ENCODE measurements at places on chromosomes 12 and 14. TPM values are rescaled to one million over a fixed set of nuclear protein-coding genes. Genes with fewer than 3 reads are reported as not detected.
A peak's percentile ranks its signal among the peaks of the same experiment; 100 is the strongest.

DNA sequence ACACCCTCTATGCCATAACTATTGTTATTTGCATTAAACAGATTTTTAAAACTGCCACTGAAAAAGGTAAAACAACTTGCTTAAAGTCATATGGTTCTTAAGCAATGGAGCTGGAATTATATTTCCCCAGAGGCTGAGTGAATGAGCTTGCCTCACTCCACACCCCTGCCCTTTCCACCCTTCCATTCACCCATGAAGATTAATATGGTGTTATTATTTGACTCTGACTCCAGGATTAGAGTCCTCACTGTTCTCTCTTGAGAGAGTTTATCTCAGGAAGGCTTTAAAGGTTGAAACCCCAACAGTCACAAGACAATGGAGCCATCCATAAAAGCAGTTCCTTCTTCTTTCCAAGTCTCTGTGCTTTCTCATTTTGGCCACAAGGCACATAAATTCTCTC is 84.9 kb downstream of the RTN1 start:
- no peak for DNase-seq

DNA sequence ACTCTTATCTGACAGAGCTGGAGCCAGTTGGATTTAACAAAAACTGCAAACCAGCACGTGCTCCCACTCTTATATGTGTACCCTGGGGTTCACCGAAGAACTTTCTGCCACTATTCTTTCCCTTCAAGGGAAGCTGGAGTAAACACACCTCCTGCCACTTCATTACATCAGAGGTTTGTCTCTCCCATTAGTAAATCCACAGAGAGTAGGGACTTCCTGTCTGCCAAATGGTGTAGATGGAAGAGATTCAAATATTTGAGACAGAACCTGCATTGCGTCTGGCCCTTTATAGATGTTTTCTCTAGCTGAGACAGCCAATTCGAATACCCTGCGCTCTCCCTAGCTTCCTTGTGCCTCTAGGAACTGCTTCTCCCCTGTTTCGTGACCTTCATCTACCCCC is 29.1 kb upstream of the AEBP2 start:
- peak; percentile 57 for DNase-seq

GRCh38 chr12:40248034-40248433 is 23.2 kb downstream of the LRRK2 start:
- DNase-seq = no peak

- DNase-seq = no peak
These were observed at the start of gene MYF6 for GRCh38 chr12:80707126-80707829. Gene MYF6, plus strand, starts transcription at chr12:80707634. Its CDS starts 86 bp downstream, at chr12:80707720.

DNA sequence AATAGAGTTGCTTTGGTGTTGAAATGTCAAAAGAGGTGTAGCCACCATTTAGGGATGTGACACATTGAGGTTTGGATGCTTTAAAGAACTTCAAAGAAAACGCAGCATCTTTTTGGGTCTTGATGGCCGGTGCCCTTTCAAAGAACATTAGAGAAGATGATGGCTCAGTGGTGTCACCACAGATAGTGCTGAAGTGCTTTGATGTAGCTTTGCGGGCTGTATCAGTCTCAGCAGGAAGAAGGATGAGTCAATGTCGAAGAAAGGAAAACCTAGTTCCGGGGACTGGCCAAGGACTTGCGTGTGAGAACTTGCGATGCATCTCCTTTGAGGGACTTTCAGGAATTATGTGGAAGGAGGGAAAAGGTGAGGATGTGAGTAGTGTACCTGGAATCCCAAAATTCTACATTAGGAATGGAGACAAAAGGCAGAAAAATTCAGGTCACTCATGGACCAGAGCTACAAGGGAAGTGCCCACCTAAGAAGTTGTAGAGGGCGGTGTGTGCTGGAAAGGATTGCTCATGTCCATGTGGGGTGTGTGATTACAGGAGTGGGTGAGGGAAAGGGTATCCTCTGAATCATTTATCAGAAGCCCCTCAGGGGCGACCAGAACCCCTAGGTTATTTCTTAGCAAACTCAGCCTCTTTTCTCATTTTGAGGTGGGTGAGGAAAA is 39.7 kb upstream of the GZMB start:
- no peak for DNase-seq

DNA sequence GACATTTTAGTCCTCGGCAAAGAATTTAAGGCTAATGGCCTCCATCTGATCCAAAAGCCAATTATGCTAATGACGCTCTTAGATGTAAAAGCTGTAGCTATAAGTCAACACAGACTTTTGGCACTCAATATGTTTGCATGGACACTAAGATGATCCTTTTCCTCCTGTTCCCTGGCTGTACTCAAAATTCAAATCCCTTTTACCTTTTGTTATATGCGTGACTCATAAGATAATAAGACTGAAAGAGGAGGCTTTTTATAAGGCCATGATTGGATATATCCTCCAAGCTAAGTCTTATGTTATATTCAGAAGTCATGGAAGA is 89.8 kb downstream of the PDZRN4 start:
- DNase-seq = no peak

The AMHR2 gene
- polyA plus RNA-seq = 0.06 TPM
